Upper lobe of right lung (tissue), 1 donor: ENCODE measurements at places on chromosomes 1 and 21.

DNA sequence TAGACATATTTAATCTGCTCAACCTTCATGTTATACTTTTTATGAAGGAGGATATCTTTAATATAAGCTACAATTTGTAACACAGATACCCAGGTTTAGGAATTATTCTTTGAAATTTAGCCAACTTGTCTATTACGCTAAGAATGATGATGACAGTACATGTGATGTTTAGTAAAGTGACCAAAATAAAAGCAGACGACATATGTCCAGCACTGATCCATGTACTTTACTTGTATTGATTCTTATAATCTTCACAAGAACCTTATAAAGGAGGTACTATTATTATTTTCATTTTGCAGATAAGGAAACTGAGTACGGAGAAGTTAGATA is 37.2 kb upstream of the ATG4C start:
- DNase-seq = no peak

DNA sequence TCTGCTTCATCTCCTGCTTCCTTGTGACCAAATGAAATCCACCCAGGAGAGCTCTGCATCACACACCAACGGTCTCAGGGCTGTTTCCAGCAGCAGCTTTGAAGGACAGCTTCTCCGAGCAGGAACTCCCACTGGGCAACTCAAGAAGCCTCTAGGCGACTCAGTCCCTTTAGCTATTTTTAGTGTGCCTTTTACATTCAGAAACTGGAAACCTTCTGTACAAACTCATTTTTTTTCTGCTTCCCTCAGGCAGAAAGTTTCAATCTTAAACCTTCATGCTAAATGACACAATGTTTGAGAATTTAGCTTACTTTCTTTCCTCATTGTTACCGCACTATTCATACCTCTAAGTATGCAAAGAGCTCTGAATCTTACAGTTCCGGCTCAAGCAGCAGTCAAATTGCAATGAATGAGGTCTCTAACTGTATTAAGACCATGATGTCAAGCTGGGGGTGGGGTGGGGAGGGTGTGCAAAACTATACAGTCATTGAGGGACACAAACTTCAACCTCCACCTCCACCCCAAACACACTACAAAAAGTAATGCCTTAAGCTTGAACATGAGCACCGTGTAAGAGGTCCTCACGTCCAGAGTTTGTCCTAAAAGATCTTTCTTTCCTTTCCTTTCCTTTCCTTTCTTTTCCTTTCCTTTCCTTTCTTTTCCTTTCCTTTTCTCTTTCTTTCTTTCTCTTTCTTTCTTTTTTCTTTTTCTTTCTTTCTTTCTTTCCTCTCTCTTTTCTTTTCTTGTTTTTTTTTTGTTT is 16.4 kb upstream of the TARBP1 start:
- DNase-seq = no peak

GRCh38 chr1:55043011-55043410 is 3.7 kb downstream of the PCSK9 start:
- no peak for DNase-seq

DNA sequence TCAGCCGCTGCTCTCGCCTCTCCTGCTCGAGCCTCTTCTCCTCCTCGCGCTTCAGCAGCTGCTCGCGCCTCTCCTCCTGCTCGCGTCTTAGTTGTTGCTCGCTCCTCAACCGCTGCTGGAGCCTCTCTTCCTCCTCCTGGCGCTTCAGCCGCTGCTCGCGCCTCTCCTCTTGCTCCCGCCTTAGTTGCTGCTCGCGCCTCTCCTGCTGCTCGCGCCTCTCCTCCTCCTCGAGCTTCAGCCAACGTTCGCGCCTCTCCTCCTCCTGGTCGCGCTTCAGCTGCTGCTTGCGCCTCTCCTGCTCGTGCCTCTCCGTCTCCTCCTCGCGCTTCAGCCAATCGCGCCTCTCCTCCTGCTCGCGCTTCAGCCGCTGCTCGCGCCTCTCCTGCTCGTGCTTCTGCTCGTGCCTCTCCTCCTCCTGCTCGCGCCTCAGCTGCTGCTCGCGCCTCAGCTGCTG is 3.7 kb downstream of the TCHH start:
- DNase-seq = no peak

- no peak for DNase-seq
Measured at GRCh38 chr1:153288634-153289275, 24.0 kb downstream of the PGLYRP3 start.

- no peak for DNase-seq
Measured at GRCh38 chr1:185404907-185405568, 88.0 kb upstream of the IVNS1ABP start.

GRCh38 chr1:208006258-208006920 is 95.5 kb upstream of the CD34 start:
- no peak for DNase-seq

DNA sequence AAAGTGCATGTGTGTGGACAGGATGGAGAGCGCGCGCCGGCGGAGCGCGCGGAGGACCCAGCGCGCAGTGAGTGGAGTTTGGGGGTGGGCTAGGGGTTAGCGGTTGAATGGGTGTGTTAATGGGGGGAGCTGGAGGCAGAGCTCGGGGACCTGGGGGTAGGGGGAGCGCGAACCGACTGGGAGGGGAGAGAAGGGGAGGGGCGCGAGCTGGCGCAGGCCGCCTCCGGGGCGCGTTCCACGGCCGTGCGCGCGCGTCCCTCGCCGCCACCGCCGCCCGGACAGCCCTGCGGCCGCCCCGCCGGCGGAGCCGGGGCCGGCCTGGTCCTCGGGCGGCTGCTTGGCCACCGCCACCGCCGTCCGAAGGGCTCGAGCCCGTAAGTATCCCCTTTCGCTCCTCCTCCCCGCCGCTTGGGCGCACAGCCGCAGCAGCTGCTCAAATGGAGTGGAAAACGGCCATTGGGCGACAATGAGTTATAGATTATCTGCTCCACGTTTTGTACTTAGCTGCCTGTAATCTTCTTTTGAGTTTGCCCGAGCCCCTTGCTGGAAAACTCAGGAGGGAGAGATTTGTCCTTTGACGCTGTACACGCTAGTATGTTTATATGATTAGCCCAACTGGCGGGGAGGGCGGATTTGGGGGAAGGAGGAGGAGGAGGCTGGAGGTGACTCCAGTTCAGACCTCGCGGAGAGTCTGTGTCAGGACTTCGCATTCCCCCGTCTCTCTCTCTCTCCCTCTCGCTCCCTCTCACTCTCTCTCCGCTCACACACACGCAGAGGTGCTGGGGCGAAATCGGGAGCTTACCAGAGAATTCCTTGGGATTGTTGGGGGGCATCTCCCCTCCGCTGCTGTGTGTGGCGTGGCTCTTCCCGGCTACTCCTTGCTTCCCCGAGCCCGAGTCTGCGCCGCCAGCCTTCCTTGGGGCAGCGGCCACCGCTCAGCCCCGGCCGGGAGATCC is at the start of gene ADGRL2:
TSS of gene ADGRL2 (plus strand) at position 240 of the 956 bp plus-strand sequence. CDS start 36,051 bp downstream, outside the sequence.
- DNase-seq = peak; percentile 76

DNA sequence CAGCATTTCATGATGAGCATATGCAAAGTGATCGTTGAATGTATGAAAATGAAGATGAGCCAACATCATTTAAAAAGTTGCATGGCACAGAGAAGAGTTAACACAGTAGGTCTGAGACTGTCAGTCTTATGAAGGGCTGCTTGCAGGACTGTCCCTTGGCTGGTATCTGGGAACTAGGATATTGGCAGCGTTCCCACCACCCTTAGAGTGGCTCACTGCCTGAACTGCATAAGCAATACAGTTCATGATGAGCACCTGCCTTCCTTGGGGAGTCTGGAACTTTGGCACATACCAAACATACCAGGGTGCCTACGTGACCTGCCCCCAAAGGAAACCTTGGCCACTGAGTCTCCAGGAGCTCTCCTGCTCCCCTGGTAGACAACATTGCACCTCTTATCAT is 161.8 kb downstream of the DSCAM start:
- no peak for DNase-seq
